Urothelium cell line (cell line): ENCODE measurements at places on chromosomes 5 and 9.

DNA sequence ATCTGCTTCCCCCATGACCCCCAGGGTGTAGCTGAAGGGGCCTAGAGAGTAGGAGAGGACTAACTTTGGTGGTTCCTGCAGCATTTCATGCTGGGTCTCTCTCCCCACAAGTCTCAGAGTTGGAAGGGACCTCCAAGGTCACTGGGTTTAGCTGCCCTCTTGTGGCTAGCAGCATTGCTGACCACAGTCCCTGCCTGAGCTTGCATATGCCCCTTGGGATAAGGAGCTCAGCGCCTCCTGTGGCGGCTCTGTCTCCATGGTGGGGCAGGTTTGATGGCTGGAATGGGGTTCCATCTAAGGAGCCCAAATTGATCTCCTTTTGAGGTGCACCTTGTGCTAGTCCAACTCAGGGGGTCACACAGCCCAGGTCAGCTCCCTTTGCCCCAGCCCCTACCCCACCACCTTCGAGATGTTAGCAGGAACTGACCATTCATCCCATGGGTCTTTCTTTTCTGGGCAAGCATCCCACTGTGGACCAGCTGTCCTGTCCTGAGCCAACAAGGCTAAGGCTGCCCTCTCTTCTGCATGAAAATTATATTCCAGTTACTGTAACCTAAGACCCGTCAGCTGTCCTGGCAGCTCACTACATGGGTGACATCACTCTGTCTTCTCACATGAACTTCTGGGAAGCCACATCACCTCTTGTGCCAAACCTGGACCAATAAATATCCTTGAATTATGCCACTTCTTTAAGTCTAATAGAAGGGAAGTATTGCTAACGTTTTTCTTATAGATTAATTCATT, 196.2 kb downstream of the HSPA4 start:
- DNase-seq, result no peak

GRCh38 chr5:154842689-154843530, 7.5 kb downstream of the FAXDC2 start:
- DNase-seq, result no peak

DNA sequence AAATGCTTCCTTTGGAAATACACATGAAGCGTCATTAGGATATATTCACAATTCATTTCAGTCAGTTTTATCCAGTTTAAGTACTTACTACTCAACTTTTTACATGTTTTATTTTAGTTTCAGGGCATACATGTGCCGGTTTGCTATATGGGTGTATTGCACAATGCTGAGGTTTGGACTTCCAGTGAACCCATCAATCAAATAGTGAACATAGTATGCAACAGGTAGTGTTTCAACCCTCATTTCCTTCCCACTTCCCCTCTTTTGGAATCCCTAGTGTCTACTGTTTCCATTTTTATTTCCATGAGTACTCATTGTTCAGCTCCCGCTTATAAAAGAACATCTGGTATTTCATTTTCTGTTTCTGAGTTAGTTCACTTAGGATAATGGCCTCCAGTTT, 74.7 kb downstream of the TMEM161B start:
- DNase-seq, result no peak

GRCh38 chr9:83296123-83296522, 233.2 kb upstream of the RASEF start:
- DNase-seq, result no peak

DNA sequence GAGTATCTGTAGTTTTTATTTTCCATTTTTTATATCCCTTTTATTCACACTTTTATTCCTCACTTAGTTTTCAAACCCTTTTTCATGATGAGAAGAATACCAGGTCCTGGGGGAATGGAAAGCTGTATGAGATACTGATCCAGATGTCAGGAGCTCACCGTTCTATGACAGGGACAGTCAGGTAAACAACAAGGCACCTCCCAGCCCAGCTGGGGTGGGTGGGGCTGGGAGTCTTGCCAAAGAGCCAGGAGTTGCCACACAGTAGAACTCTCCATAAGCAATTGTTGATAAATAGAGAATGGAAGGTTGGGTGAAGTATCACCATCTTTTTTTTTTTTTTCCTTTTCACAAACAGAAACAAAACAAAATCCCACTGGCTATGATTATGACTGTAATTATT, 225.8 kb downstream of the NSG2 start:
- no peak for DNase-seq

DNA sequence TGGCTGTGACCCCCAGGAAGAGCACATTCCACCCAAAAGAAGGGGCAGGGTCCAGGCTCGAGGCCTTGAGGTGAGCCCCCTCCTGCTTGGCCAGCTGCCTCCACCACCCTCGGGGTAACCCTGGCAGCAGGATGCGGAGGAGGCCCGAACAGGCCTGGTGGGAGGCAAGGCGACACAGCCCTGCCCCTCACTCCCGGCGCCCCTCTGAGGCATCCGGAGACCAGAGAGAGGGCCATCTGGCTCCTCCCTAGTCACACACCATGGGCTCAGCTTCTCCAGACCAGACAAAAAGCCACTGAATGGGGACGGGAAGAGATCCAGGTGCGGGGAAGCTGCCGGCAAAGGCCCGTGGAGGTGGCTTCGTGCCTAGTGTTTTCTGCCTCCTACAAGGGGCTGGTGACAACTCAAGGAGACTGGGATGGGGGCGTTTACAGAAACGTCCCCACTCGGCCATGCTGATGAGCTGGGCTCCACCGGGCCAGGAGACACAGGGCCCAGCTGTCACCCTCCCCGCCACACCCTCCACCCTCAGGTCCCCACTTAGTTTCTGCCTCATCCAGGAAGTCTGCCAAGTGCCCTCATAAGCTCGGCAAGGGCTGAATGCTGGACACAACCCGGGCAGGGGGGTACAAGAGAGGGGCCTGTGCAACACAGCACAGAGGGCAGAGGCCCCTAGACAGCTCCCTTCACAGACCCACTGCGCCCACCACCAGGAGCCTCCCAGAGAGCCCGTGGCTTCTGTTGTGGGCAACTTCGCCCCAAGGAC, 41.9 kb downstream of the NACC2 start:
- DNase-seq, result no peak

DNA sequence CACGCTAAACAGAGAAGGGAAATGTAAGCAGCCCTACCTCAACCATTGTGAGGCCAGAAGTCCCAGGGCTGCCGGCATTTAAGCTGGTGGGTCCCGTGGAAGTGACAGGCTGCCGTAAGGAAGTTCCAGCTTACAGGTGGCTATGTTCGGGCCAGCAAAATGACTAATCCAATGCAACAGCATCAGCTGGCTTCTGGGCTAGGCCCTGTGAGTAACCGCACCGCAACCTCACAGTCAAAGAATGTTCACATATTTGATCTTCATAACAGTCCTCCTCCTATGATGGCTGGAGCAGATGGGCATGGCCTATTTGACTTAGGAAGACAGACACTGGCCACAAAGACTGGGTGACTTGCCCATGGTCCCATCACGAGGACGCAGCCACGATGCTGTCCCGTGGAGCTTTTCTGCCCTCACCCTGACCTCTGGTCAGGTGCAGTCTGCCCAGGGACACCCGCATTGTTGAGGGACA, 88.2 kb downstream of the LIFR start:
- DNase-seq, result peak; percentile 95

- no peak for DNase-seq
Observed at GRCh38 chr9:137955586-137955985, 78.0 kb downstream of the CACNA1B start.

DNA sequence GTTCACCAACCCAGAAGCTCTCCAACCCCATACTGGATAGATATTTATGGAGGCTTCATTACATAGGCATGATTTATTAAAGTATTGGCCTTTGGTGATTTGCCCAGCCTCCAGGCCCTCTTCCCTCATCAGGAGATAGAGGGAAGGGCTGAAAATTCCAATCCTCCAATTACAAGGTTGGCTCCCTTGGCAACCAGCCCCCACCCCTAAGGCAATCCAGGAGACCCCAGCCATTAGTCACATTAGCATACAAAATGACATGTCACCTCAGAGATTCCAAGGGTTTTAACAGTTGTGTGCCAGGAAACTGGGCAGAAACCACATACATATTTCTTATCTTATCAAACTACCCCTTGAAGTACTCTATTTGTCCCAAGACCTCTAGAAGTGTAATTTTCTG, 210.0 kb downstream of the HINT1 start:
- no peak for DNase-seq

- DNase-seq, result peak; percentile 14
Observed at GRCh38 chr9:15513335-15513734, 2.6 kb upstream of the PSIP1 start.

- no peak for DNase-seq
Observed at GRCh38 chr5:96302174-96302738, 130.8 kb downstream of the PCSK1 start.

- DNase-seq, result no peak
Observed at GRCh38 chr5:594226-594860, 17.8 kb upstream of the CEP72 start.

DNA sequence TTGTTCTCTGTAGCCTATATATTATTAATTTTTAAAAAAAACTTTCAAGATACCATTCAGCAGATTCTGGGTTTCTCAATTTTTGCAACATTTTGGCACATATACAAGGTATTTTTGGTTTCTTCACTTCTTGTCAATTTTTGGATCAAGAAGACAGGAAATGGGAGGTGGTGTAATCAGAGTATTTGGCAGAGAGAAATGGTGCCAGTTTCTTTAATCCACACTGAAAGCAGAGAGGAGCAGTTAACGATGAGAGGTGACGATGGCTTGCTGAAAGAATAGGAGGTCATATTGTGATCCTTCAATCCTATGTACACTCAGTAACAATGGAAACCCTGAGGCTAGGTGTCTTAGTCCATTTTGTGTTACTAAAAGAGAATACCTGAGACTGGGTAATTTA, 16.4 kb downstream of the NNT start:
- no peak for DNase-seq

DNA sequence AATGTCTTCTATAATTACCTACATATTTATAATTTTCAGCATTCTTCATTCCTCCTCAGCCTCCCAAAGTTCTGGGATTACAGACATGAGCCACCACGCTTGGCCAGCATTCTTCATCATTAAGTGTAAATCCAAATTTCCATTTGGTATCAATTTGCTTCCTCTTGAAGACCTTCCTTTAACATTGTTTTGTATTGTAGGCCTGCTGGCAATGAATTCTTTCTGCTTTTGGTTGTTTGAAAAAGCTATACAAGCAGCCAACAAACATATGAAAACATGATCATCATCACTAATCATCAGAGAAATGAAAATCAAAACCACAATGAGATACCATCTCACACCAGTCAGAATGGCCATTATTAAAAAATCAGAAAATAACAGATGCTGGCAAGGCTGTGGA, 56.4 kb downstream of the GCNT4 start:
- no peak for DNase-seq

- no peak for DNase-seq
Observed at GRCh38 chr9:124465736-124466135, 15.5 kb downstream of the ADGRD2 start.

- peak; percentile 32 for DNase-seq
Observed at GRCh38 chr9:82882138-82882537, 180.8 kb downstream of the RASEF start.

- DNase-seq, result peak; percentile 15
Observed at GRCh38 chr5:2801577-2802525, 50.4 kb upstream of the IRX2 start.

- DNase-seq, result no peak
Observed at GRCh38 chr5:50476549-50476948, 35.5 kb upstream of the EMB start.

DNA sequence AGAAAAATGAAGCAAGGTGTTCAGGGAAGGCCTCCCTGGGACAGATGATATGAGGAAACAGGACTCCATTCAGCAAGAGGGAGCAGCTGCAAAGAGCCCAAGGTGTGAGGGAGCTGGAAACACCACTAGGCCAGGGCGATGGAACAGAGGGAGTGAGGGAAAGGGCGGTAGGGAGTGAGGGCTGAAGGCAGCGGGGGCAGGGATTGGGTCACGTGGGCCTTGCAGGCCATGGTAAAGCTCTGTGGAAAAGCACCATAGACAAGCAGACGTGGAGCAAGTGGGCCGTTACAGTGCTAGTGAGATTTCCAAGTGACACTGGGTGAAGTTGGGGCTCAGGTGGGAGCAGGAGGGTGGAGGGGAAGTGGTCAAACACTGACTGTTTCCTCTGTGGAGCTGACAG, 10.8 kb upstream of the PRRC1 start:
- no peak for DNase-seq

- no peak for DNase-seq
Observed at GRCh38 chr9:131736431-131736830, 3.4 kb downstream of the RAPGEF1 start.

GRCh38 chr5:53782620-53783019, 222.2 kb downstream of the NDUFS4 start:
- no peak for DNase-seq

DNA sequence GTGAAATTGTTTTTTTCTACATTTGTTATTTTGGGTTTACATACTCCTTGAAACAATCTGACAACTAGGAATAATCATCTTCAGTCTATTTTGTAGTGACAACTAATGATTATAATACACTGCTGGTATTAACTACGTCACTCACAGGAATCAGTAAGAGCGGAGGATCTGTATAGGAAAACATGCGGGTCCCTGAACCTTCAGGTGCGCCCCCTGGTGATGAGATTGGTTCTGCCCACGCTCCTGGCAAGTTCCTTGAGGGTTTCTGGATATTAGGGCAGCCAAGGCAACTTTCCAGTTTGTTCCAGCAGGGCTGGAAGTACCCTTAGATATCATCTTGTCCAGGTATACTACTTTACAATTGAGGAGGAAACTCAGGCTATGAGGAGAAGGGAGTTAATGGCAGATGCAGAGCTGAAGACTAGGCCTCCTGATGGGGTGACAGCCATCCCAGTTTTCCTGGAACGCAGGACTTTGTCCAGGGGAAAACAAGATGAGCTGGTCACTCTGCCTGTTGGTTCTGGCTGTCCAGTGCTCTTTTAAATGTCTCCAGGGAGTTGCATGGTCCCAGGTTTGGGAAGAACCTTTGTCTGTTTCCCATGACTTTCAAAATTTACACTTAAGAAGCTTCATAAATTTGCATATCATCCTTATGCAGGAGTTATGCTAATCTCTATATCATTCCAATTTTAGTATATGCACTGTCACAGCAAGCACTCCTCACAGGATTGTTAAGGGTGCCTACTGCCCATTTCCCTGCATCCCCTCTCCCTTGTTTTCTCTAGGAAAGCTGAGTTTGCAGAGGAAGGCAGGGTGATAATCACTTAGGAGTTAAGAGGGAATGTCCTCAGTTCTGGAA, 14.9 kb upstream of the WNT8A start:
- peak; percentile 68 for DNase-seq

- DNase-seq, result no peak
Observed at GRCh38 chr5:131999441-132000240, 11.8 kb downstream of the ACSL6 start.
